ENCODE measurements at places on chromosomes 13 and 19. TPM values are rescaled to one million over a fixed set of nuclear protein-coding genes. Genes with fewer than 3 reads are reported as not detected.

ZNF208 gene
- 1.5 TPM for total RNA-seq

IRS2 gene
- 46.7 TPM for total RNA-seq

IL4I1 gene
- total RNA-seq, result 0.34 TPM

DNA sequence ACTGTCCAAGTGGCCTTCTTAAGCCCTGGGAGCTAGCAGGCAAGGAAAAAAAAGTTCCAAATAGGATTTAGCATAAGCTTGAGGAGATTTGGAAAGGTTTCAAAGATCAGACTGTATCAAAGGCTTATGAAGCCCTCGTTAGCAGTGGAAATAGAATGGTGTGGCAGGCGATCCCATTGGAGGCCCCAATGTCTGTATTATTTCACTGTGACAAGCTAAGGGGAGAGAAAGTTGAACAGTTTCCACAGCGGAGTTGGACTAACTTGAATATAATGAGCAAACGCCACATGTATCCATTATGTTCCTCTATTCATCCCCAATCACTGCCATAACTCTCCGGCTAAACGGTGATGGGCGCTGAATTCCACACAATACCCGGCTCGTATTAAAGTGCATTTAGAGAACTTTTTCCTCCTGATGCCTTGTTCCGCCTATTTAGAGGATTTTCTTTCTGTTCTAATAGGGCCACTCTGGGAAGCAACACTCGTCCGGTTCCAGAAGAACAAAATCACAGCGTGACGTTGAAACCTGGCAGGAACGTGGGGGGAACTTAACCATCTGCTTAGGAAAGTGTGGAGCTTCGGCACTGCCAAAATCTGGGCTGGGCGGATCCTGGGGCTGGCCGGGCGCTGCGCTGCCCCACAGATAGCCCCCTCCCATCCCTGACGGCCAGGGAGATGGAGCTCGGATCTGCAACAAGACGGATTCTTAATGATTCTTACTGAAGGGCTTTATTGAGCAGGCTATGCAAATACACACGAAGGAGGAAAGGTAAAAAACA lies 1.0 kb upstream of the PCDH8 start:
- no peak for DNase-seq

DNA sequence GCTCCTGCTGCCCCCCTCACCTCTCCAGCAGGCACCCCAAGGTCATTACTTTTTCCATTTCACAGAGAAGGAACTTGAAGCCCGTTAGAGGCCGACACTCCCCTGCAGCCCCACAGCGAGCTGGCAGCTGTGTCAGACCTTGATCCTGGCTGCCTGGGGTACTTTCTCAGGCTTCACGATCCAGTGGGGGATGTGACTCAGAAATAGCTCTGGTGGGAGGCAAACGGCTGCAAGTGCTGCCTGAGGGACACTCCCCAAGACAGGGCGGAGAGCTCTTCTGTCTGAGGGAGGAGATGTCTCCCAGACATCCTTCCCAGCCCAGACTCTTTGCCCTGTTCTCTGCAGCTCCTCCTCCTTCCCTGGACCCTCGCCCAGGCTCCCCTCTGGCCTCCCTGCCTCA lies 4.8 kb downstream of the TSKS start:
- DNase-seq, result peak; percentile 66

DNA sequence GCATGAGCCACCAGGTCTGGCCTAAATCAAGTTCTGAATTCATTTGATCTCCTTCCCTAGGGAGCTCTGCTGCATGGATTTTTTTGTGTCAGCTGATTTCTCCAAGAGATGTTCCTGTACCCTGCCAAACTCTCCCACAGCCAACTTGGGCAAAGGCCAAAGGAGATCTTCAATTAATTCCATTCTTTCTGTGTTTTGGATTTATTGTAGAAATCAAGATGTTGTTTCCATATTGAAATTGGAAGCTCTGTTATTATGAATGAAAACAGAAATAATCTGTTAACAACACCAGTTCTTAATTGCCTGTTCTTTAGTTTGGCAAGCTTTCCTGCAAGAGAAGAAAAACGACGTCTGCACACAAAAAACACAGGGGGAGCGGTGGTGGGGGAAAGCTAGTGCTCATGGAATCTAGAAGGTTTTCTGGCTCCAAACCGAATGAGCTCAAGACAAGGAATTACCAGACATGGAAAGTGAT lies 86.5 kb upstream of the ABCC4 start:
- no peak for DNase-seq

DNA sequence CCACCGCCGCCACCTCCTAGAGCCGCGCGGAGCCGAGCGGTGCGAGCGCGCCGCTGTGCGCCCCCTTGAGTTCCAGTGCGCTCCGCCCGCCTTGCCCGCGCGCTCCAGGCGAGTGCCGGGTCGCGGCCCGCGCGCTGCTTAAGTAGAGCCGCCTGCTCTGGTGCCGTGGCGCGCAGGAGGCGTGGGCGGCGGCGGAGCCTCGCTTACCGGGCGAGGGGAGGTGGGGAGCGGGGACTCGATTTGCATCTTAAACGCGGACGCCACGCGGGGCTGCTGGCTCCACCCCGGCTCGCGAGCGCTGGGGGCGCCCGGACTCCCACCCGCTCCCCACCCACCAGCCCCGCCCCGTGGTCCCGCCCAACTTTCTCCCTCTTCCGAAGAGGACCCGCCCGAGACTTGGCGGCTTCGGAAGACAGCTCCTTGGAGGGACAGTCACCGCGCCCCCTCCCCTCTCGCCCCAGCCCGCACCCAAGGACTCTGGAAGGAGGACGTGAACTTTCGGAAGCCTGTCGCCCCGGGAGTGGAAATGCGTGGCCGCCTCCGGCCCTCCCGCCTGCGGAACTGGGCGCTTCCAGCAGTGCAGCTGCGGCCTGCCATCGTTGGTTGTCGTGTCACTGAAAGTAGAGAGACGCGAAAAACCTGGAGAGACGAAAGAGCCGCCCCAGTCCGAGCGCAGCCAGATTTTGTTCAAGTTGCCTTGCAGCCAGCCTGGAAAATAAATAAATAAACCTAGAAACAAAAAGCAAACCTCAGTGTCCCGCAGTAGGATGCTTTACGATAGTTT lies at the start of gene KCTD12:
Gene KCTD12, minus strand, starts transcription at position 114 of the 784 bp plus-strand sequence. CDS start 257 bp downstream, outside the sequence.
- DNase-seq, result peak; percentile 88

GRCh38 chr19:11324079-11324661 lies 15.3 kb downstream of the RAB3D start:
- DNase-seq, result peak; percentile 80

GRCh38 chr19:5076440-5077208 lies 107.7 kb downstream of the KDM4B start:
- DNase-seq, result no peak

GRCh38 chr13:100520936-100521850 lies 67.4 kb downstream of the GGACT start:
- no peak for DNase-seq

DNA sequence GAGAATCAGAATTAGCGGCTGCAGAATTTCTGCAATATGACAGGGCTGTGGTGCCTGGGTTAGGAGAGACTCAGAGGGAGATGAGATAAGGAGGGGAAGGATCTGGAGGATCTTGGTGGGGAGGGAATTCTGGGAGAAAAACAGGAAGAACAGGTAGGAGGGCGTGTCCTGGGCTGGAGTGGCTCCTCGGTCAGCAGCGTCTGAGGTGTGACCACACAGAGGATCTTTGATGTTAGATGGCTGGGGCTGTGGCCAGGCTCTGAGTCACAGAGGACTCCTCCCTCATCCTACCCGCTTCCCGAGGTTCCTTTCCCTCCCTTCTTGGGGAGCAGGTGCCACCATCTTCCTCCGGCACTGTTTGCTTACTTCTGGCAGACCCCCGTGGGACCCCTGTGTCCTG lies 6.4 kb upstream of the KLK6 start:
- DNase-seq, result no peak
